ENCODE measurements at places on chromosomes 11 and 22. TPM values are rescaled to one million over a fixed set of nuclear protein-coding genes. Genes with fewer than 3 reads are reported as not detected.

DNA sequence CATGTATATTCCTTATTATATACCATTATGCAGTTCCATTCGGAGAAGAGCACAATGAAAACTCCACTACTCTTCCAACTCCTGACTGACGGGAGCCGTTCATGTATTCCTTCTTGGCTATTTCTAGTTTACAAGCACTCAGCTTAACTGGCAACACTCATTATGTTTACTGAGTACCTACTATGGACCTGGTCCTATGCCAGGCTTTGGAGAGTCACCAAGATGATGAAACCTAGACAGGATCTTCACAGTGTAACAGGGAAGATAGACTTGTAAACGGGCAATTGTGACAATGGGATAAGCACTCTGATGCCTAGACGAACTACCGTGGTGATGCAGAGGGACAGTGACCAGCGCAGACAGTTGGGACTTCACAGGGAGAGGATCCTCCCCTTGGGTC is 22.3 kb upstream of the ST3GAL4 start:
- H3K36me3 ChIP-seq, result peaks cover 13% of the 10 kb centered on the region
- H3K4me3 ChIP-seq, result no peak overlapping the region
- DNase-seq, result no peak
- peak overlapping the region; percentile 39 for H3K27ac ChIP-seq
- H3K27me3 ChIP-seq, result no peaks in the 10 kb centered on the region
- H3K4me1 ChIP-seq, result peaks cover 19% of the 10 kb centered on the region

Gene TRIM48
- not detected for total RNA-seq

DNA sequence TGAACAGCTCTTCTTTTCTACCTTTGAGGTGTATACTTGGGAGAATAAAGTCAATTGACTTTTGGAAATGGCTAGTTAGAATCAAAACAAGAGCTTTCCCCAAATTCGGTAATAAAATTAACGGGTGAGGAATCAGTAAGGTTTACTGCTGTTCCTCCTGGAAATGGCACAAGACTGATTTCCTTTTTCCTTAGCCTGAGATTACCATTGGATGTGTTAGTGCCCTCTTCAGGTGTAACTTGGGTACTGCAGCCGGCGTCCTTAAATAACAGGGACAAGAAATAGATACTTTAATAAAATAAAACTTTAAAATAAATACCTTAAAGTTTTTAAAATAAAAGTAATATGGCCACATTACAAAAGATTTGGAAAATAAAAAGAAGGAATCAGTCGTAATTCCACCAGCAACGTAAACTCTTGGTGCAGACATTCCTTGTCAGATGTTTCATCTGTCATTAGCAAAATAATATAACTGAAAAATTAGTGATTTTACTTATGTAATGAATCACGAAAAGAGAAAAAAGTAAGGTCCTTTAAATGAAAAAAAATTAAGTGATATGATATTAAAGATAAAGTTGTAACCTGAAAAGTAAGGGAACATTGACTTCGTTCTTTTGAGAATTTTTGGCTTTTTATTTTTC is 29.7 kb downstream of the ZFTA start:
- peaks cover 2% of the 10 kb centered on the region for H3K4me1 ChIP-seq
- H3K36me3 ChIP-seq, result peaks cover 2% of the 10 kb centered on the region
- no peaks in the 10 kb centered on the region for H3K27me3 ChIP-seq
- DNase-seq, result peak; percentile 41
- H3K27ac ChIP-seq, result no peak overlapping the region
- no peak overlapping the region for H3K4me3 ChIP-seq

DNA sequence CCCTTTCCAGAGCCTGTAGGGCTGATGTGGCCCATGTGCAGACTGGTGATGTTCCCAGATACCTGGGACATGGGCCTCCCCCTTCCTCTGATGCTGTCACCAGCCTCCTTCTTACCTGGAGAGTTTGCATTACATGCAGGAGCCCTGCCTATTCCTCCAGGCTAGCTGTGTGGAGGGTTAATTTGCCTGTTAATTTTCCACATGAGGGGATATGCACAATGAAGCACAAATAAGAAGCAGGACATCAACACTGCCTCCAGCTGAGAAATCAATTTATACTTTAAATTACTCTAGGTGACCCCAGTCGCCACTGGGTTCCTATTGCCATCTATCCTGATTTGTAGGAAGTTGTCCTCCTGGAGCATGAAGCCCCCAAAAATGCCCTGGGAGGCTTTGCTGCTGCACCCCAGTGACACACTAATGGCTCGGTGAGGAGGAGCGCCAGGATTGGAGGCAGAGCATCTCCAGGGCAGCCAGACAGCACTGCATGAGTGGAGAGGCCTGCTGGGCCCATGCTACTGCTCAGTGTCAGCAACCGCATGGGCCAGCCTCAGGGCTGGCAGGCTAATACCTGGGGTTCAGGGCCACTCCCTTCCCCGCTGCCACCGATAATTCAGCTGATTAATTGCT is 101.6 kb upstream of the USP47 start:
- DNase-seq, result no peak
- no peak overlapping the region for H3K27ac ChIP-seq
- no peaks in the 10 kb centered on the region for H3K4me1 ChIP-seq
- H3K4me3 ChIP-seq, result no peak overlapping the region
- H3K27me3 ChIP-seq, result peaks cover 24% of the 10 kb centered on the region

Gene HINFP
- total RNA-seq, result 68.6 TPM

- H3K27ac ChIP-seq, result no peak overlapping the region
- H3K4me1 ChIP-seq, result no peaks in the 10 kb centered on the region
- peaks cover 16% of the 10 kb centered on the region for H3K27me3 ChIP-seq
- no peaks in the 10 kb centered on the region for H3K36me3 ChIP-seq
- DNase-seq, result no peak
Observed at GRCh38 chr11:73201888-73202780, 15.9 kb upstream of the P2RY2 start.

GRCh38 chr11:127193950-127194349 is 193.4 kb upstream of the KIRREL3 start:
- DNase-seq, result no peak
- peaks cover 1% of the 10 kb centered on the region for H3K27me3 ChIP-seq
- no peak overlapping the region for H3K4me3 ChIP-seq
- no peaks in the 10 kb centered on the region for H3K4me1 ChIP-seq
- H3K27ac ChIP-seq, result no peak overlapping the region

DNA sequence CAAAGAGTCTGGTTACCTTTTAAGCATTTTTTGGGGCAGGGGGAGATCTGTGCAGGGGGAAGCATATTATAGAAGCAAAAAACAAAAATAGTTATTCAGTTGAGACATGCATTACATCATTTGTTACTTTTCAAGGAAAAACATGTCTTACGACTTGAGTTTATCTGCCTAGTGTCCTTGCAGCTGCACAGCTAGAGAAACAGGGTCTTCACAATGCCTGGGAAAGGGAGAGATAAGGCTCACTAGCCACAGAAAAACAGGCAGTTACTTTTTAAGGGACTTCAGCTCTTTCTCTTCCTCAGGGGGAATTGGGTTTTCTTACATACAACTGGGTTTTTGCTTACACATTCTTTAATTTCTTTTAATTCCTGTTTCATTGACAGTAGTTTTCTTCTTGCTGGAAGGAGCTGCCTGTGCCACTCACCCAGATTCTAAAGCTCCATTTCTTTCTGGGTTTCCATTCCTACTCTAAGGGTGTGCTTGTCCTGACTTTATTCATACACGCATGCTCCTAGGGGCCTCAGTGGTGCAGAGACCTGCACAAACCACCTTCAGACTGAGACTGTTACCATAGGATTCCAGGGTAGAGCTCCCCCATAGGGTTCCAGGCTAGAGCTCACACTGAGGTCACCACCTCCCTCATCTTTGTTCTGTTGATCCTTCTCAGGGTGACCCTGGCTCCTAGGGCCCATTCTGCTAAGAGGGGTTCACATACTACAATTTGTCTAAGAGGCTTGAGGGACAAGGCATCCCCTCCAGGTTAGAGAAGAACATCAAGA is 14.7 kb upstream of the UBQLNL start:
- H3K27ac ChIP-seq, result no peak overlapping the region
- no peak for DNase-seq
- no peaks in the 10 kb centered on the region for H3K4me1 ChIP-seq
- H3K27me3 ChIP-seq, result no peaks in the 10 kb centered on the region
- no peak overlapping the region for H3K4me3 ChIP-seq

- no peaks in the 10 kb centered on the region for H3K4me1 ChIP-seq
- H3K27me3 ChIP-seq, result peaks cover 7% of the 10 kb centered on the region
- H3K27ac ChIP-seq, result no peak overlapping the region
- H3K4me3 ChIP-seq, result no peak overlapping the region
- DNase-seq, result no peak
- peaks cover 6% of the 10 kb centered on the region for H3K36me3 ChIP-seq
Observed at GRCh38 chr11:127345819-127346459, 345.4 kb upstream of the KIRREL3 start.

All from naive thymus-derived CD8-positive, alpha-beta T cell (primary cell).